ENCODE measurements at places on chromosomes 4 and X.

GRCh38 chrX:150774798-150775568 is 81.8 kb downstream of the MTMR1 start:
- no peak for DNase-seq

- DNase-seq: no peak
These were observed 155.8 kb downstream of the TSPAN5 start for GRCh38 chr4:98502624-98503023.

DNA sequence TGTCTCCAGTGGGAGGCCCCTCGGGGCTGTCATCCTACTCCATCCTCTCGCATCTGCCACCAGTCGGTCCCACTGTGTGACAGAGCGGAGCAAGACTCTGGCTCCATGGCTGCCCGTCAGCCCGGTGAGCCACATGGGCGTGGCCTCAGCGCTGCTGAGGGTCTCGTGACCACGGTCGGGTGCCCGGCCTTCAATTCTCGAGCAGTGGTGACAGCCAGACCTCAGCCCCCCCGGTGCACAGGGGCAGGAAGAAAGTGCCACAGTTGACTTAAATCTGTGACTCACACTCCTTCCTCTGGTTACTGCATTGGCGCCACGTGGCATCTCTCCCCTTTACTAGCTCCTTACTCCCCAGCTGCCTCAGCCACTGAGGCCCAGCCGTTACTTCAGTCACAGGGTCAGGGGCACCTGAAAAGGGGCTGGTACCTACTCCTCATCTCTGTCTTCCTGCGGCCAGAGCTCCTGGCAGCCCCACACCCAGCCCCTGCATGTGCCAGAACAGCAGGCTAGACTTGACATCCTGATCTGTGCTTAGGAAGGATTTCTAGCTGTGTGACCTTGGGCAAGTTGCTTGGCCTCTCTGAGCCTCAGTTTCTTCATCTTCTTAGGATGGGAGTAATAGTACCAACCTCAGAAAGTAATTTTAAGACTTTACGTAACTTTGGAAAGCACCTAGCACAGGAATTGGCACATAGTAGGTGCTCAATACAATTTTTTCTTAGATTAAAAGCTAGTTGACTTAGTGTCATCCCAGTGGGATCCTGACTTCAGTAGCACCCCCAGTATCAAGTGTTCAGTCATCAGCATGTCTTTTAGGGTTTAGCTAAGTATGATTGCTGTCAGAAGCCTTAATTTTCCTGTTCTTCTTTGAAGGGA is 66.1 kb downstream of the TNIP2 start:
- DNase-seq: no peak

- no peak for DNase-seq
These were observed 9.5 kb downstream of the CSTF2 start for GRCh38 chrX:100829730-100830129.

DNA sequence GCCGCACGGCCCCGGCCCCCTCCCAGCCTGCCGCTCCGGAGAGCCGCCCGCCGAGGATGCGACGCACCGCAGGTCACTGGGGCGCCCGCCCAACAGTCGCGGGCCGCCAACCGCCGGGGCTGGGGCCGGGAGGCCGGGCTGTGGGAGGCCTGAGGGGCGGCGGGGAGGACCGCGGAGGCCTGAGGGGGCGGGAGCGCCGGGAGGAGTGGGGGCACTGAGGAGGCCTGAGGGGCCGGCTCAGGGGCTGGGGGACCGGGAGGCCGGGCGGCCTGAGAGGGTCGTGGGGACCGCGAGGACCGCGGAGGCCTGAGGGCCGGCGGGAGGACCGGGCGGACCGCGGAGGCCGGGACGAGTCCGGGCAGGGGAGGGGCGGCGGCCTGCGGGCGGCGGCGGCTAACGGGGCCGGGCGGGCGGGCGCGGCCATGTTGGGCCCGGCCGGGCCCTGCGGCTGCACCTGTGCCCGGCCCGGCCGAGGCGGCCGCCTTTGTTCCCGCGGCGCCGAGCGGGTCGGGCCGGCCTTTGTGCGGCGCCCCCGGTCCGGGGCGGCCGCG is 353 bp downstream of the NSD2 start:
- DNase-seq: no peak

- peak; percentile 36 for DNase-seq
These were observed at the start of gene MTMR1 for GRCh38 chrX:150692831-150693724. Gene MTMR1 (plus strand): TSS chrX:150693396. CDS start chrX:150693531, 135 bp downstream.

DNA sequence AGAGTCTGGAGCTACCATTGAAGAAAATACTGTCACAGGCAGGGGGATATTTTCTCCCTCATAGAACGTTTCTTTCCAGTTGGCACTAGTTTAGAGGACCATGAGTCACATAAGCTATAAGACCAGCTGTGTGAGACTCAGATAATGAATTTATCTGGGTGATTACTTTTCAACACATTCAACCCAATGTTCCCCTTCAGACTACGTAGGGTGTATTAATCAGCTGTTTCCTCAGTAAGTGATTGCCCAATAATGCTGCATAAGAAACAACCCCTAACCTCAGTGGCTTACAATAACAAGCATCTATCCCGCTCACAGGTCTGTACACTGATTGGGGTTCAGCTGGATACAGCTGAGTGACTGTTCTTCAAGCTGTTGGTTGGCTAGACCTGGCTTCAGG is 38.1 kb downstream of the CBLL2 start:
- DNase-seq: no peak

- peak; percentile 63 for DNase-seq
These were observed 1.4 kb downstream of the RPS6KA3 start for GRCh38 chrX:20265221-20265725.

- no peak for DNase-seq
These were observed 61.3 kb upstream of the GIMD1 start for GRCh38 chr4:106429885-106430284.

- DNase-seq: no peak
These were observed 118.3 kb upstream of the ETNPPL start for GRCh38 chr4:108881190-108881589.

DNA sequence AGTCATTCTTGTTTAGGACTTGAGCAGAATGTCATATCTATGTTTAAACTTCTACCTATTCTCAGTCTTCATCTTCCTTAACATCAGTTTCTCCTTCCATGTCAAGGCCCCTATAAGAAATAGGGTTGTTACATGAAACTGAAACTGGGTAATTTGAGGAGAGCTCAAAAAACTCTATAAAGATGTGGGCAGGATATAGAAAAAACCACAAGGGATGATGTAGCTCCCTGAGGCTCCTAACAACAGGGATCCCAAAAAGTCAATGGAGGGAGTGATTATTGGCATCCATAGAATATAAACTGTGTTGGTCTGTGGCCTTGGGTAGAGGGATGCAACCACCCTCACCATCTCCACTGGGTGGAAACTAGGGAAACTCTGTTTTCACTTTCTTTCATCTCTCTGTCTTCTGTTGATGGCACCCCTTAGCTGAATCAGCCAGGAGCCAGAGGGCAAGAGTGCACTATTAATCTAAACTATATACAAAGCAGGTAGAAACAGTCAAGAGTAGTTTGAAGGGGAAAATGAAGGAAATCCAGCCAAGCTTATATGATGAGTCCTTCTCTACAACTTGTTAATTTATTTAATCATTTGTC is 27.6 kb downstream of the C4orf54 start:
- DNase-seq: no peak

DNA sequence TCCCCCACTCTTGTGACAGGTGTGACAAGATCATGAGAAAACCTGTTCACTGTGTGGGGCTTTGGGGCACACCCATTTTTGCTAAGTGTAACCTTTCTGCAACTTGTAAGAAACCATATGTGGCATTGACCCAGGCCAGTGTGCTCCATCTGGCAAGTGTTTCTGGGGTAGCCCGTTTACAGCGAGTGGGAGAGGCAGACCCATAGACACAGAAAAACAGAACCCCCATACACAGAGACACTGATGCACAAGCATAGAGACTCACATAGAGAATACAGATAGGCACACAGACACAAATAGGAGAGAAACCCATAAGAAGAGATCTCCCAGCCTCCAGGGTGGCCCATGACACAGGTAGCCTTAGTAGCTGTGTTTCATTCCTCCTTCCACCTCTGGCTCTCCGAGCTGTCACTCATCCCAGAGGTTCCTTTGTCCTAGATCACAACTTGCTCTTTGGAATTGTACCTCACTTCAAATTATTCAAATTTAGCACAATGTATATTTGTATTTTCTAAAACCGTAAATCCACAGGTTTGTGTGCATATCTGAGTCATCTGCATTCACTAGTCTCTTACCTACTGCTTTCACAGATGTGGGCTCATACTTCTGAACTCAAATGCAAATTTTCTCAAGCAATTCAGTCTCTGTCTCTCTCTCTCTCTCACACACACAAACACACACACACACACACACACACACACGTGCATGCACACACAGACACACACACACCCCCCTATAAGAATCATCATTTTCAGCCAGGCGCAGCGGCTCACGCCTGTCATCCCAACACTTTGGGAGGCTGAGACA is 114.4 kb downstream of the SH3KBP1 start:
- no peak for DNase-seq

- DNase-seq: no peak
These were observed 126.8 kb upstream of the VCX3A start for GRCh38 chrX:6661736-6662135.

DNA sequence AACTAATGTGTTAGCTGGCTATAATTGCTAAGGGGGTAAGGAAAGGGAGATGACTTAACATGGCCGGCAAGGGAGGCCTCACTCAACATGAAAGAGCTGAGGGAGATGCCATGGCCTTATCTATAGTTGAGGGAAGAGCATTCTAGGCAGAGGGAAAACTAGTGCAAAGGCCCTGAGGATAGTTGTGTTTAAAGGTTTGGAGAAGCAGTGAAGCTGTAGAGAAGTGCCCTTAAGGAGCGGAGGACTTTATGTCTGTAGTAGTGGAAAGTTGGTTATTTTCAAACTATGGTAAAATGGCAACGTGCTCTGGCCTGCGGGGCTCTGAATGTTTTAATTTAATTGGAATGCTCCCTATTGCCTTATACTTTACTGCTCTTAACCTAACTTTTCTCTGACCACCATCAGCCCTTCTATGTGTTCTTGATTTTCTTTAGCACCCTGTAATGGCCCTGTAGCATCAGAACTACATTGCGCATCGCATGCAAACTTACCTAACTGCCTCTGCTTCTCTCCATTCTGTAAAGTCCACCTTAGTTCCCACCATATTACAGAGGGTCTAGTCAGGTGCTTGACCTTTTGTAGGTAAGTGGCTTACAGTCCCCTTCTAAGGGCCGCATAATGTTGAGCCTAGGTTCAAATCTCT is 35.8 kb downstream of the ERVMER34-1 start:
- DNase-seq: no peak

DNA sequence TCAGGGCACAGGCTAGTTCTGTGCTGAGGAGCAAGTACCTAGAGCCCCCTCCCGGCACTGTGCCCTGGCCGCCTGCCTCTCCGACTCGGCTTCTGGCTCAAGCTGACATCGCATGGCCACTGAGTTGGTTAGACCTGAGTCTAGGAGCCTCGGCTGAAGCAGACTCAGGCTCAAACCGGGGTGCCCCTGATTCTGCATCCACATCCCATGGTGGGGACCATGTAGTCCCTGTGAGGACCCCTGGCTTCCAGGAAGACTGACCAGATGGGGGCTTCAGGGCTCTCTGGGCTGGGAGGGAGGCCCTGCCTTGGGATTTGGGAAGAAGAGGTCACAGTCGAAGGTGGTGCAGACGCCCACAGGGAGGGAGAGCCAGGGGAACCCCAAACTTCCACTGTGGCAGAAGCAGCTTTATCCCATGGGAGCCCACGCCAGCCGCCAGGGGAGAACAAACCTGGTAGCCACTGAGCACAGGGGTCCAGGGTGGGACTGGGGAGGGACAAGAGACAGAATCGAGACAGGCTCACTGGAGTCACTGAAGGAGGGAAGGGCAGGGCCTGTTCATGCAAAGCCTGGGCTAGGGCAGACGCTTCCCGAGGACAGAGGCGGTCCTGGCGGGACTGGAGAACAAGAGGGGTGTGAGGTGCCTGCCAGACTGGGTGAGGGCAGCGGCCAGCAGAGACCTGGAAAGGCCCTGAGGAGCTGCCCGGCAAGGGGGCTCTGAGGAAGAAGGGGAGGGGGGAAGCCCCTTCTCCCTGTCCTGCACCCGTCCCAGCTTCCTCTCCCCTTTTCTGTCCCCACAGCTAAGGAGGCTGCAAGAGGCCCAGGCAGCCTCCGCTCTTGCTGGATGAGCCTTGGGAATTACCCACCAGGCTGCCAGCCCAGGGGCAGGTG is 1.1 kb downstream of the PDE6B start:
- no peak for DNase-seq

DNA sequence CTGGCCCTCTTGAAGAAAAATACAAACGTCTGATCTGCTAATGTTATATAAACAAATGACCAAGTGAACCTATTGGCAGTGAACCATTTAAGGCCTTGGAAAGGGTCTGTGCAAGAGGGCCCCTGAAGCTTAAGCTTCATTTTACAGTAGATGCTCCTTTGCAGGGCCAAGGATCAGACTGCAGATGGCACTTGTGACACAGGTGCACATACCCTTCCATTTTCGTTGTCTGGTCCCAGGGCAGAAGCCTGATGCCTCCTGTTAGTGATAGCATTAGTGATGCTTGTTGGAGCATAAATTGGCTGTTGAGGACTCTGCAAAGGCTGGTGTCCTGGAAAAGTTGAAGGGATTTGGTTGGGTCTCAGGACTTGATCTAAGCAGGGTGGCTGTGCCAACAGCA is 46.5 kb downstream of the ETNPPL start:
- DNase-seq: no peak

DNA sequence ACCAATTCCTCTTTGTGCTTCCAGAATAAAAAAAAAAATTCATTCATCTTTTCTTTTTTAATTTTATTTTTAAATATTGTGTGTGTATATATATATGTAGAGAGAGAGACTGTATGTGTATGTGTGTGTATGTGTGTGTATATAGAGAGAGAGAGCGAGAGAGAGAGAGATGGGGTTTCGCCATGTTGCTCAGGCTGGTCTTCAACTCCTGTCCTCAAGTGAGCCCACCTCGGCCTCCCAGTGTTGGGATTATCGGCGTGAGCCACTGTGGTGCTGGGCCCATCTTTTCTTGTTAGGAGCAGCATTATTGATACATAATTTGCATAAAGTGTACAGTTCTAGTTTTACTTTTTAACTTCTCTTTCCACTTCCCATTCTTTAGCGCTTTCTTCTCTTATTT is 33.6 kb downstream of the KDM6A start:
- DNase-seq: no peak

- DNase-seq: no peak
These were observed 54.9 kb downstream of the MAP7D2 start for GRCh38 chrX:20061855-20062254.

DNA sequence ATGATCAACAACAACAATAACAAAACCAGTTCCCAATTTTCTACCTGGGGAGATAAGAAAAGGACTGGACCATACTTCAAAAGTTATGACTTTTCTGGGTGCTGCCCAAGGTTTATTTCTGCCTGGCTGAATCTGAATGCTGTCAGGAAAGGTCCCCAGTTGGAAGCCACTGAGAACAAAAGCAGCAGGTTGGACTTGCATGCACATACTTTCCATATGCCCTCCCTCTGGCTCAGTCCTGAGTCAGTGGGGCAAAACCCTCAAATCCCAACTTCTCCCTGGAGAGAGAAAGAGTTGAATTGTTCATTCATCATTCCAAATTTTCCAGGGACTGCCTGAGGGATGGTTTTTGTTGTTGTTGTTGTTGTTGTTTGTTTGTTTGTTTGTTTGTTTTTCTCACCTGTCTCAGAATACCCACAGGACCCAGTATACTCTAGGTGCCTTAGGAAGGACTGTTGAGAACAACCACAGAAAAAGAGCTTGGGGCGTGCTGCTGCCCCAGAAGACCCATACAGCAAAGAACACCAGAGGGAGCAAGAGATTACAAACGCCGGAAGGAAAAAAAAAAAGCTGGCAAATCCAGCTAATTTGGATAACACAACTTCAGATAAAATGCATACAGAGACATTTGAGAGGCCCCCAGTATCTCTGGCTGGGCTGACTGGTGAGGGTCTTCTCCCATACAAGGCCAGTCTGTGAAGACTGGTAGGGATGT is 138.9 kb upstream of the INPP4B start:
- DNase-seq: no peak
